Testis (tissue), 5 donors: ENCODE measurements at places on chromosomes 6 and 20. TPM values are rescaled to one million over a fixed set of nuclear protein-coding genes. Genes with fewer than 3 reads are reported as not detected.

DNA sequence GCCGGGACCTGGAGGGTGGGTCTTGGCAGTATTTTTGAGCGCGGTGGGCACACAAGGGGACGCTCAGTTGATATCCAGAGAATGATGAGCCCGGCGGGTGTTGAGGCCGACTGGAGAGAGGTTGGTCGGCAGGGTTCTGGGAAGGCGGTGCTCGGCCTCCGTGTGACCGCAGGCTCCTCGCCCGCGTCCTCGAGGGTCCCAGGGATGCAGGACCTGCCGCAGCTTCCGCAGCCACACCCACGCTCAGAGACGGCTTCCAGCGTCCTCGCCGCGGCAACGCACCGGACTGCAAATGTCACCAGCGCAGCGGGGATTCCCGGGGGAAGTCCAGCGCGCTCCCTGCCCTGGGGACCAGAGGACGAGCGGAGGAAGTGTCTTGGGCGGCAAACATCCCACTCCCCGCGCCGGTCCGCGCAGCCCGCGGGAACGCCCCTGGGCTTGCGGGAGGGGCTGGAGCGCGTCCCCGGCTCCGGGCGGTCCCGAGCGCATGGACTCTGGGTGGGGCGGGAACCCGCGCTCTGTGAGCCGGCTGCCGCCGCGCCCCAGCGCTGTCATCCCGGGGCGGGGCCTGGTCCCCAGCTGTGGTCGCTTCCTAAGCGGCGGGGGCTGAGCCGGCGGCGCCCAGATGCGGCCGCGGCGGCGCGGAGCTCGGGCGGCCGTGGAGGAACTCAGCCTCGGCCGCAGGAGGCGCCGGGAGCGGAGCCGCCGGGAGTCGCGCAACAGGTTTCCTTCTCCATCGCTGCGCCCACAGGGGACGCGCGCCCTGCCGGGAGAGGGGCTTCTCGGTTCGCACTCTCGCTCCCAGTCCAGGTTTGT lies at the start of gene STX11:
Gene STX11, plus strand, starts transcription at position 624 of the 816 bp plus-strand sequence. CDS start 36,111 bp downstream, outside the sequence.
- no peaks in the 10 kb centered on the region for H3K4me1 ChIP-seq
- H3K36me3 ChIP-seq = no peaks in the 10 kb centered on the region
- H3K27ac ChIP-seq = peak within 1 kb of the TSS; percentile 71
- H3K27me3 ChIP-seq = no peaks in the 10 kb centered on the region

APOBEC2 gene
- total RNA-seq = 1.2 TPM

- H3K4me3 ChIP-seq = no peak overlapping the region
- no peaks in the 10 kb centered on the region for H3K4me1 ChIP-seq
- H3K36me3 ChIP-seq = no peaks in the 10 kb centered on the region
- H3K27me3 ChIP-seq = no peaks in the 10 kb centered on the region
- no peak for DNase-seq
Observed at GRCh38 chr6:140825731-140826130, 1307.0 kb upstream of the GJE1 start.

DNA sequence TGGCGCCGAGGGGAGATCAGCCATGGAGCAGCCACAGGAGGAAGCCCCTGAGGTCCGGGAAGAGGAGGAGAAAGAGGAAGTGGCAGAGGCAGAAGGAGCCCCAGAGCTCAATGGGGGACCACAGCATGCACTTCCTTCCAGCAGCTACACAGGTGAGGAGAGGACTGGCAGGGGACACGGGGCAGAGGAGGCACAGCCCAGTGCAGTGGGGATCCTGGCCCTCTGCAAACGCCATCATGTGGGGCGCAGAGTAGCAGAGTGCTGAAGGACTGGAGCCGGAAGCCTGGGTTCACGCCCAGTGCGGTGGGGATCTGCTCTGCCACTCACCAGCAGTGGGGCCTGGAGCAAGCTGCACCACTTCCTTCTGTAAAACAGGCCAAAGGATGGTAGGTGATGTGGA lies 41.1 kb upstream of the FANCE start:
- H3K27me3 ChIP-seq = no peaks in the 10 kb centered on the region
- no peak for DNase-seq
- no peak overlapping the region for H3K27ac ChIP-seq
- no peaks in the 10 kb centered on the region for H3K36me3 ChIP-seq
- no peaks in the 10 kb centered on the region for H3K4me1 ChIP-seq

- no peaks in the 10 kb centered on the region for H3K4me1 ChIP-seq
- no peaks in the 10 kb centered on the region for H3K36me3 ChIP-seq
- no peaks in the 10 kb centered on the region for H3K27me3 ChIP-seq
- H3K4me3 ChIP-seq = no peak overlapping the region
Observed at GRCh38 chr6:101150226-101150625, 243.3 kb upstream of the GRIK2 start.

NOX3 gene
- total RNA-seq = not detected

GRCh38 chr6:150068720-150069648 lies at the start of gene ULBP3:
Gene ULBP3, minus strand, starts transcription at chr6:150069121. Its CDS starts 55 bp downstream, at chr6:150069066.
- H3K4me3 ChIP-seq = peak within 1 kb of the TSS; percentile 61
- H3K27me3 ChIP-seq = no peaks in the 10 kb centered on the region
- H3K27ac ChIP-seq = no peak within 1 kb of the TSS
- H3K36me3 ChIP-seq = no peaks in the 10 kb centered on the region
- peak; percentile 88 for DNase-seq
- peaks cover 4% of the 10 kb centered on the region for H3K4me1 ChIP-seq

BPI gene
- 9.3 TPM for total RNA-seq
